ENCODE measurements at places on chromosomes 1 and 21.
A peak's percentile ranks its signal among the peaks of the same experiment; 100 is the strongest.

DNA sequence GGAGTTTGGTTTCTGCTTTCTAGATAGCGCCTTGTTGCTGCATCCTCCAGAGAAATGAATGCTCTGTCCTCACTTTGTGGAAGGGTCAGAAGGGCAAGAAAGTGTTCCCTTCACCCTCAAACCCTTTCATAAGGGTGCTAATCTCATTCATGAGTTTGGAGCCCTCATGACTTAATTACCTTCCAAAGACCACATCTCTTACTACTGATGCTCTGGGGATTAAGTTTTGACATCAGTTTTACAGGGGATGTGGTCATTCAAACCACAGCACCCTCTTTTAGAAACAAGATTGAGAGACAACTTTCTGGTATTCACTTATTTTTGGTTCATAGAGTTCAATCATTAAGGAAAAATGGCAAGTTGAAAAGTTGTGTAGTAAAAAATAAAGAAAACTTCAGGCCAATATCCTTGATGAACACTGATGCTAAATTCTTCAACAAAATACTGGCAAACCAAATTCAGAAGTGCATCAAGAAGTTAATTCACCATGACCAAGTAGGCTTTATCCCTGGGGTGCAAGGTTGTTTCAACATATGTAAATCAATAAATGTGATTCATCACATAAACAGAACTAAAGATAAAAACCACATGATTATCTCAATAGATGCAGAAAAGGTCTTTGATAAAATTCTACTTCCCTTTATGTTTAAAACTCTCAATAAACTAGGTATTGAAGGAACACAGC lies 442.1 kb downstream of the PTBP2 start:
- no peak overlapping the region for H3K4me3 ChIP-seq
- H3K4me1 ChIP-seq: no peaks in the 10 kb centered on the region
- DNase-seq: no peak
- no peaks in the 10 kb centered on the region for H3K36me3 ChIP-seq
- no peaks in the 10 kb centered on the region for H3K27me3 ChIP-seq

DNA sequence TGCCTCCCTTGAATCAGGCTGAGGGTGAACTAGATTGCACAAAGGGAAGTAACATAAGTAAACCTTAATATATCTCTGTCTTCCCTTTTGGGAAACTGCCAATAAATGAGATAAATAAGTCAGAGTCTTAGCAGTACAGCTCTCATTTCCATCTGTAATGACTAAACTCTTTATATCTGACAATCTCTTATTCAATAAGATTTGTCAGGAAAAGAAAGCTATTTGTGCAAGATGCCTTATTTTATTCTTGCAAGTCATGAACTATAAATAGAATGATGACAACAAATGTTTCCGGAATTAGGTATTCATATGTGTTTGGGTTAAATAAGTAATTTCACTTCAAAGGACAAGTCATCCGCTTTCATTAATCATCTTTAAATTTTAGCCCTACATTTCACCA lies 229.2 kb downstream of the PTGER3 start:
- peaks cover 2% of the 10 kb centered on the region for H3K27me3 ChIP-seq
- no peak overlapping the region for H3K27ac ChIP-seq
- H3K36me3 ChIP-seq: no peaks in the 10 kb centered on the region
- H3K4me3 ChIP-seq: no peak overlapping the region

DNA sequence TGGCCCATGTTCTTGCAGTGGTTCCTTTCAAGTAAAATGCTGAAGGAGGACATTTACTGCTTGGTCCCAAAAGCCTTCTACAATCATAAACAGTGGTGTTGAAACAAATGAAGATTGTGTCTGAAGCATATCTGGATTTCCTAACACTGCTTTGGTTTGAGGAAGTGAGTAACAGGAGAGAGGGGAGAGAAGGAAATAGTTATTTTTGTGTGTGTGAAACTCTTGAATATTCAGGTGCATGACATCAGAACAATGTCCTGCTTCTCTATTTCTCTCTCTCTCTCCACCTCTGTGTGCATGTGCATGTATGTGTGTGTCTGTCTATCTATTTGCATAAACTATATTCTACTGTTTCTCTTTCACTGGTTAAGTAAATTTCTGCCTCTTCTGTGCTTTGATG lies 61.4 kb upstream of the TNFSF18 start:
- H3K27me3 ChIP-seq: peaks cover 5% of the 10 kb centered on the region
- H3K36me3 ChIP-seq: no peaks in the 10 kb centered on the region
- DNase-seq: no peak
- H3K27ac ChIP-seq: no peak overlapping the region
- H3K4me3 ChIP-seq: no peak overlapping the region

DNA sequence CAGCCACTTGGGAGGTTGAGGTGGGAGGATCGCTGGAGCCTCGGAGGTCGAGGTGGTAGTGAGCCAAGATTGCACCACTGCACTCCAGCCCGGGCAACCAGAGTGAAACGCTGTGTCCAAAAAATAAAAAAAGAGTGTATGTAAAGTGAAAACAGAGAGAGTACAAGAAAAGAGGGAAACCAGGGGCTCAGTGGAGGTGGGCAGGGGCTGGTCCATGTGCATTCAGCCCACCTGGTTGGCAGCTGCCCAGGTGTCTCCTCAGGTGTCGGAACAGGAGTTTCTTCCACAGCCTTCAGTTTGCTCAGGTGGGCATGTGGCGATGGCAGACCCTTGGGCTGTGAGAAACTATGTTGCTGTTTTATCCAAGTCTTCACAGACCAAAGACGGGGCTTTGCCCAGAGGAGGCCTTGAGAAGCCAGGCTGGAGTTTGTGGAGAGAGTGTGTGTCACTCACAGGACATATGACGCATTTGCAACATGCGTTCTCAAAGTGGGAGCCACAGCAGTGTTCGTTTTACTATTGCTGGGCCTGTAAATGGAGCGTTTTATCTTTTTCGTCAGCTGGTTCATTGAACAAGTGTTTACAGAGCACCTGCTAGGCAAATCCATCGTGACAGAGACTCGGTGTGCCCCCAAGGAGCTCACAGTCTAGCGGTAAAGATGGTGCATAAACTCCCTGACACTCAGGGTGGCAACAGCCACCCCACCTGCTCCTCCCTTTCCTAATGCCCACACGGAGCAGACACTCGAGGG lies 22.4 kb upstream of the SAMD11 start:
- no peak overlapping the region for H3K4me3 ChIP-seq
- H3K36me3 ChIP-seq: peaks cover 2% of the 10 kb centered on the region
- no peak overlapping the region for H3K27ac ChIP-seq
- H3K4me1 ChIP-seq: peaks cover 15% of the 10 kb centered on the region

GRCh38 chr1:212458817-212459216 lies 26.1 kb downstream of the NENF start:
- no peaks in the 10 kb centered on the region for H3K27me3 ChIP-seq
- H3K4me3 ChIP-seq: no peak overlapping the region
- H3K4me1 ChIP-seq: peaks cover 12% of the 10 kb centered on the region
- no peaks in the 10 kb centered on the region for H3K36me3 ChIP-seq
- no peak overlapping the region for H3K27ac ChIP-seq
- no peak for DNase-seq

- H3K27ac ChIP-seq: no peak overlapping the region
- H3K27me3 ChIP-seq: no peaks in the 10 kb centered on the region
- no peak overlapping the region for H3K4me3 ChIP-seq
These were observed 80.2 kb upstream of the GREM2 start for GRCh38 chr1:240691909-240692705.

DNA sequence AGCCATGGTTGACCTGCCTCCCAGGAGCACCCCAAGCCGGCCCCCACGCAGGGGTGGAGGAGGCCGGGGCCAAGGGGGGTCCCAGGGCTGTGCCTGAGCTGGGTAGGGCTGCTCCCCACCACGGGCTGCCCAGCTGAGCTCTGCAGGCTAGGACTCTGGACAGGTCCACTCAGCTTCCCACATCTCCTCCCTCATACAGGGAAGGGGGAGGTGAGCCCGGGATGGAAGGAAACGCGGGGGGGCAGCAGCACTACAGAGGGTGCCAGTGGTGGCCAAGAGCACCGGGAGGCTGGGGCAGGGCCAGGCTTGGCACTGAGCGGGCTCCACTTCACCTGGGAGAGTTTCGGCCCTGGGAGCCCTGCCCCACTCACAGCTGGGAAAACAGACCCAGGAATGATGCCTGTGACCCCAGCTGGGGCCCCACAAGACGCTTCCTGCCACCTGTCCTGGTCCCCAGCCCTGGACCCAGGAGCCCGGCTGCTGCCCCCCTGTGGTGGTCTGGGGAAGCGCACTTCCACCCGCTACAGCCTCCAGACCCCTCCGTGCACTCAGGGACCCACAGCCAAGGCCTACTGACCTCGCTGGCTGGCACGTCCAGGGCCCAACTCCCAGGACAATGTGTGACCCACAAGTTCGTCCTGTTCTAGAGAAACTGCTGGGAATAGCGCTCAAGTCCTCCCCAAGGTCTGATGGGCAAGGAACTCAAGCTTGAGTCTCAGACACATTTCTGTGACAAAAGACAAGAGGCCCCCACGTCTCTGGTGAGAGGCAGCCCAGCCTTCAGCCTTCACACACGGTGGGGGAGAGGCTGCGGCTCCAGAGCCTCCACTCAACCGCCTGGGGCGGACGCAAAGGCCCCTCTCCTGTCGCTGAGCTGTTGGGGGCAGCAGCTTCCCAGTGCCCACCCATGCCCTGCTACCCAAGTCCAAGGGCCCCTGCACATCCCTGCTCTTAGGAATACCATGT lies 3.0 kb downstream of the AURKAIP1 start:
- peak; percentile 70 for DNase-seq
- peaks cover 8% of the 10 kb centered on the region for H3K36me3 ChIP-seq
- H3K27me3 ChIP-seq: peaks cover 2% of the 10 kb centered on the region
- H3K27ac ChIP-seq: peak overlapping the region; percentile 34
- peaks cover 11% of the 10 kb centered on the region for H3K4me1 ChIP-seq
- H3K4me3 ChIP-seq: peak overlapping the region; percentile 74
